GM23338 (cell line): ENCODE measurements at places on chromosomes 16 and 17.

DNA sequence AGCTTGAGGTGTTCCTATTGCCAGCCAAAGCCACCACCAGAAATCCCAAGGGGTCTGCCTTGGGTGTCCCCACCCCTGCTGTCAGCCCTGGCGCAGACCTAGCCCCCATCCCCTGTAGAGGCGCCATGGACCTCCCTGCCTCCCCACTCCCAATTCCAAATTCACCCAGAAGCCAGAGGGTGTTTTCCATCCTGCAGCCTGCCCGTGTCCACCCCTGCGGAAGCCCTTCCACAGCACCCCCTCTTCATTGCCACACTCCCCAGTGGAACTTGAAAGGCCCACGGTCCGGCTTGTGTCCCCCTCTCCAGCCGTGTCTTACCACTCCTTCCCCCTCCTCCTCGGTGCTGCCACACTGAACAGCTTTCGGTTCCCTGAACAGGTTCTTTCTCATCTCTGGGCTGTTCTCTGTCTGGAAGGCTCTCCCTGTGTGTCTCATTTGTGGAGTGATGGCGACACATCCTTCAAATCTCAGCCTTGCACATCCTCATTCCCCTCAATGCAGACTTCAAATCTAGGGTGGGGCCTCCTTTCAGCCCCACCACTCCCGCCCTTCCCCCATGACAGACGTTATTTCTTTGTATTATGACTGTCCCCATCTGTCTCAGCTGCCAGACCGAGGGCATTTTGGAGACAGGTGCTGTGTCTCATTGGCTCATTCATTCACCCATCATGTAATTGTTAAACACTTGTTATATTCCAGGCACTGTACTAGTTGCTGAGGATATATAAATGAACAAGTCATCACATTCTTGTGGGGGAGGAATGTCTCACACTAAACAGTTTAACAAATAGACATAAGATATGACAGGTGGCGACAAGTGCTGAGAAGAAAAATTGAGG, 36.3 kb downstream of the ADGRG5 start:
- DNase-seq, result no peak

DNA sequence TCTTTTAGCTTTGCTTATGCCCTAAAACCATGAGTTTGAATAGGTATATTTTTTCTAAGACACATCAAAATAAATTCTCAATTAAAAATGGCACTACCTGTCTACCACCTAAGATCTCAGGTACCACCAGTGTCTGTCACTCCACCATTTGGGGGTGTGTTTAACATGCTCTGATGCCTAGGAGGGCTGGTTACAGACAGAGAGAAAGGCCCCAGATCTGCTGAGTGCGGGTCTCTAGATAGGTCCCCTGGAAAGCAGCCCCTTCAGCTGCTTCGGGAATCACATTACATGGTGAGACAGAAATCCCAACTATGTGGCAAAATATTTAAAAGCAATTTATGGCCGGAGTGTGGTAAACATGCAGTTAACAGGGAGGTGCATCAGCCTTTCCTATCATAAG, 653 bp upstream of the VAC14 start:
- peak; percentile 62 for DNase-seq

DNA sequence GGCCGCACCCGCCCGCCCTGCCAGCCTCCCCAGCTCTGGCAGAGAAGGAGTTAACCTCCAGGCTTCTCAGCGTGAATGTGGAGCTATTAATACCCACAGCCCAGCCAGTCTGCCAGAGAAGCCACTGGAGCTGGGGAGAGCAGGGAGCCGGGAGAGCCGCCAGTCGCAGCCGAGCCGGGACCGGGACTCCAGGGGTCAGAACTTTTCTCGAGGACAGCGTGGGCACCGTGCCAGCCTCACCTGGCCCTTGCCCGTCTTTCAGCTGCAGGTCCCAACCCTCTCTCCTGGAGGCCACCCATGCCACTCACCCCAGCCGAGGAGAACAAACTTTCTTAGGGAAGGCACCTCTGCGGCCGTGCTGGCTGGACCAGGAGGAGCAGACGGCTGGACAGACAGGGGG, 33.8 kb upstream of the SBK1 start:
- peak; percentile 47 for DNase-seq

DNA sequence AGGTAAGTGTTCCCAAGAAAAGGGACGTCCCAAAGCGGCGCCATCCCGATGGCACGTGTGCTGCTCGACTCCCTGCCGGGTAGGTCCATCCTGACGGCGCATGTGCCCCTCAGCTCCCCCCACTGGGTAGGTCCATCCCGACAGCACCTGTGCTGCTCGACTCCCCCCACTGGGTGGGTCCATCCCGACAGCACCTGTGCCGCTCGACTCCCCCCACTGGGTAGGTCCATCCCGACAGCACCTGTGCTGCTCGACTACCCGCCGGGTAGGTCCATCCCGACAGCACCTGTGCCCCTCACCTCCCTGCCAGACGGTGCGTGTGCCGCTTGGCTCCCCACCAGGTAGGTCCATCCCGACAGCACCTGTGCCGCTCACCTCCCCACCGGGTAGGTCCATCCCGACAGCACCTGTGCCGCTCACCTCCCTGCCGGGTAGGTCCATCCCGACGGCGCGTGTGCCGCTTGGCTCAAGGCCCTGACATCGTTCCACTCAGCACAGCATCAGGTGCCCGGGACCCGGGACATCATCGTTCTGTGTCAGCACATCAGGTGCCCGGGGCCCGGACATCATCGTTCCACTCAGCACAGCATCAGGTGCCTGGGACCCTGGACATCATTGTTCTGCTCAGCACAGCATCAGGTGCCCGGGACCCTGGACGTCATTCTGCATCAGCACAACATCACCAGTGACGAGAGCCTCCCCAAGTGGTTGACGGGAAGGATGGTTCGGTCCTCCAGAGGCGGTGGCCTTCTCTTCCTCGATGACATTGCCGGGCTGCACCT, 5.7 kb upstream of the FN3K start:
- DNase-seq, result no peak

GRCh38 chr16:51951668-51952298, 595.2 kb downstream of the TOX3 start:
- DNase-seq, result peak; percentile 64

DNA sequence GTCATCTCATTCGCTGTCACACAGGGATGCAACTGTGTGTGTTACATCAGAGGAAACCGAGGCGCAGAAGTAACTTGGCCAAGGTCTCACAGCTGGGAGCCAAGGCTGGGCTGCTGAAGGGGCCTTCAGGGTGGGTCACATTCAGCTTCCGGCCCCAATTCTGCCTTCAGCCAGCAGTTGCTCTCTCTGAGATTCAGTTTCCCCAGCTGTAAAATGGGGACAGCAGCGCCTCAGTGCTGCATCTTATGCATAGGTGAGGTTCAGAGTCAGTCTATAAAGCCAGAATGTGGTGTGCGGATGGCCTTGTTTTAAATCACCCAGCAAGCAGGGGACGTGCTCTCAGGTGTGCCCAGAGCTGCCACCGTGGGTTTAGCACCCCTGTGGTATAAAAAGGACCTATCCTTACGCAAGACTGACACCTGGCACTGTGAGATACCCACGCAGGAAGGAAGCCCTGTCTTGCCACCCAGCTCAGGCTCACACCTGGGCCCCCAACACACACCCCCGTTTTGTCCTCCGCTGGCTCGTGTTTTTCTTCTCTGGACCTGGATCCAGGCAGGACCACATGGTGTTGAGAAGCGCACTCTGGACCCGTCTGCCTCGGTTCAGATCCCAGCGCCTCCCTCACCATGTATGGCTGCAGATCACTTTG, 94.6 kb upstream of the GSE1 start:
- DNase-seq, result no peak

- no peak for DNase-seq
Measured at GRCh38 chr17:78126895-78127238, 1.7 kb downstream of the TMC6 start.

DNA sequence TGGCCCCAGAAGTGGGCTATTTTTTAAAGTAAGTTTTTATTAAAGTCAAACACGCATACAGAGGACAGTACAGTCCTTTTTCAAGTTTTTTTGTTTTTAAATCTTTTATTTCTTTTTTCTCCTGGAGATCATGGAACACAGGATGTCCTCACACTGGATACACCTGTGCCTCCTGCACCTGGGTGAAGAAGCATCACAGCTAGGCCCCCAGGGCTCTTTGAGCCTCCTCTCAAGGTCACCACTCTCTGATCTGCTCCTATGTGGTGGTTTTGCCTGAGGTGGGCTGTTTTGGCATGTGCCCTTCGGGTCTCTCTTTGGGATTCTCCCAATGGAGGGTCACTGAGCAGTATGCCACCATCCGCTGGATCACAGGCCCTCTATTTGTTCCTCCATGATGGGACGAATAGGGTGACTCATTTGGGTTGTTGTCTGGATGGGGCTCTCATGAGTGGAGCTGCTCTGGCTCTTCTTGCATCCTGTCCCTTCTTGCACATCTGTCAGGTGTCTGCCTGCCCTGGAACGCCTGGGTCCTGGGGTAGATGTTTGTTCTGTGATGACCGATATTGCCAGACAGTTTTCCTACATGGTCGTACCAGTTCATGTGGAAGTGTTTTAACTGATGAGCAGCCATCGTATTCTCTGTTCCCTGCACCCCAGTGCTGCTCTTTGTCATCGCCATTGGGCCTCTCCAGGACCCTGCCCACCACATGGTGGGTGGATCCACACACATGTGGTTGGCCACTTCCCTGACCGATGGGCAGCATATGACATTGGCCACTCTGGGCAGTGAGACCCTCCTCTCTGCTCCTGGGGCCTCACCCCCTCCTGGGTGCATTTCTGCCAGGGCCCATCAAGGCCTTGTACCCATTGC, 55.2 kb upstream of the MED9 start:
- DNase-seq, result no peak

DNA sequence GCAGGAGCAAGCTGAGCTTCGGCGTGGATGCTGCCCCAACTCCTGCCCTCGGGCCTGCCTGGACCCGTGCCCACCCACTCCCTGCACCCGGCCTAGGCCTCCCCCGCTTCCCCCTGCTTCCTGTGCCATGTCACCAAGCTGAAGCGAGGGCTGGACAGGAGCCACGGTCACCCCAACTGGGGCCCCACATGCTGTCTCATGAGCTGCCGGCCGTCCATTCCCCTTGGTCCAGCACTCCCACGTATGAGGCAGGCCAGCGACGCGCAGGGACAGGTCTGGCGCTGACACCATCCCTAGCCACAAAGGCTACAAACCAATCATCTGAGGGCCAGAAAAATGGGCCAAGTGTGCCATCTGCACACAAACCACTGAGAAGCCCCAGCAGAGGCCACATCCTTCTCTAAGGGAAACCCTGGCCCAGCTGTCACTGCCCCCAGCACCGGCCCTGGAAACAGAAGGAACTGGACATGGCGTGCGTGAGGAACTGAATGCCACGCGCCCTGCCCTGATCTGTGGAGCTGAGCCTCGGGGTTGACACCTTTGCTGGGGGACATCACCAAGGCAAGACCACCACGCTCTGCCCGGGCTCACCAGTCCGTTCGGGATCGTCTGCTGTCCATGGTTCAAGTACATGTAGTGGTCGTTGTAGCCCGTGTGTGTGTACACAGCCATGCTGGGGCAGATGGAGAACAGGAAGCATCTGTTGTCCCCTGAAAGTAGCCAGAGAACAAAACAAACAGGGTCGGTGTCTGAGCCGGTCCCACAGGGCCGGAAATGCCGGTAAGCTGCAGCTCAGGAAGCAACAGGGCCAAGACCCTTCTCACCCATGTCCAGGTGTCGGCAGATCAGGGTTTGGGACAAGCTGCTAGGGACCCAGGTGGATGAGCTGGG, 22.2 kb downstream of the MEAK7 start:
- no peak for DNase-seq

DNA sequence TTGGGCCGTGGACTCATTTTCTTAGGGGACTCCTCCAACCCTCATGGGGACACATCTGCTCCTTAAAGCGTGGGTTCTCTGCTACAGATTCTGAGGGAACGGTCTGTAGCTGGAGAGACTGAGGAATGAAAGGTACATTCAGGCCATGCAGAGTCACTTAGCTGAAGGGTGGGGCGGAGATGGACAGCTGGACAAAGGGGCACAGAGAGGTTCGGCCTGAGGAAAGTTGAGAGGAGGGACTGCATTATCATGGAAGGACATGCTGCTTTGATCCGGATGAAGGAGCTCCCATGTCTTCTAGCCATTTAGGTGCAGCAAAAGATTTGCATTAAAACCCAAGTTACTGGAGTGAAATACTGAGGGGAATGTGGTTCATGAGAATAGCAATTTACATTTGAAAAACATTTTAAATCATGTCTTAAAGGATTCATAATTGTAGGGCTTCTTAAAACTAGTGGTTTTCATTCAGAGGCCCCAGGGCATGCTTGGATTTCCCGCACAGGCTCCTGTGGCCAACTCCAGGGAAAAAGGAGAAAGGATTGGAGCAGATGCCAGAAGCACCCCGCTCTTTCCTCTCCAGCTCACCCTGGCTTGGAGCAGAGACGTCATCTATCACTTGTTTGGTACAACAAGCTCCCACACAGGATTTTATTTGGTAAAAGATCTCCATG, 54.2 kb downstream of the CDRT4 start:
- DNase-seq, result no peak

GRCh38 chr16:19882186-19882585, 2.5 kb downstream of the GPRC5B start:
- DNase-seq, result peak; percentile 91

- no peak for DNase-seq
Measured at GRCh38 chr17:2192367-2193057, 111.1 kb downstream of the SMG6 start.

GRCh38 chr16:47060596-47060995, 83.1 kb downstream of the NETO2 start:
- no peak for DNase-seq
